ENCODE measurements at places on chromosomes 12 and 14.

DNA sequence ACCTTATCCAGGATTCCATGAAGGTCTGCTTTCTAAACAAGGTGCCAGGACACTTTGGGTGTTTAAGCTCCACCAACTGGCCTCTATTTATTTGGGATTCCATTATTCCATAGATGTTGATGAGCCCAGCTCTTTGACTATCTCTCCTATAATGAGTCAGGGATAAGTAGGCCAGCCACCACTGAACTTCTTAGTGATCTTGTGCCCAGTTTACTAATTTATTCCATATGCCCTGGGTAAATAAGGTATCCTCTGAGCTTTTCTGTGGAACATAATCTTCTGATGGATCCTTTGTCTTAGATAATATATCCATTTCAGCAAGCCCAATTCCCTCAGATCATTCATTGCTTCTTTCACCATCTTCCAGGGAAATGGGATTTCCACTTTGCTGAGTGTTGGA is 535.0 kb downstream of the FOXG1 start:
- no peak for DNase-seq

- no peak for DNase-seq
Observed at GRCh38 chr14:103552011-103552845, 10.2 kb downstream of the BAG5 start.

DNA sequence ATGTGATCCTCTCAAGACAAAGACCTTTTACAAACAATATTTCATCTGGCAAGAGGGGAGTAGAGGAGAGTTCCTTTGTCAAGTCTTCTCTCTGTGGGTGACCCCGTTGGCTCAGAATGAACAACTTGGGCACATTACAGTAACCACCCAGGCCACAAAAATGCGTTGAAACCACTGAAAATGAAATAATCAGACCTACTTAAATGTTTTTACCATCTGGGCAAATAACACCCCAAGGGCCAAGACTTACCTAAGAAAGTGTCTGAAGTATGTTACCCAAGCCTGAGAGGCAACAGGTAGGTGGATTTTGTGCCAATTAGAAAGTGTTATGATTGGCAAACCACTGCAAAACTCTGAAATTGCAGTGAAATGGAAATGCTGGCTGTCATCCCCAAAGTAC is 1.3 kb downstream of the TC2N start:
- DNase-seq: no peak

GRCh38 chr14:102140750-102141145 is 1.1 kb downstream of the WDR20 start:
- no peak for DNase-seq

GRCh38 chr12:25960143-25960542 is 1.7 kb downstream of the RASSF8 start:
- peak; percentile 51 for DNase-seq
